Stomach (tissue), 19 donors: ENCODE measurements at places on chromosomes 5 and 9. TPM values are rescaled to one million over a fixed set of nuclear protein-coding genes. Genes with fewer than 3 reads are reported as not detected.

GABRA1 gene
- total RNA-seq: not detected

GRCh38 chr5:149362541-149362940 is 4.7 kb downstream of the PCYOX1L start:
- H3K4me3 ChIP-seq: no peak overlapping the region
- peaks cover 7% of the 10 kb centered on the region for H3K4me1 ChIP-seq
- DNase-seq: no peak
- H3K27ac ChIP-seq: no peak overlapping the region
- H3K36me3 ChIP-seq: no peaks in the 10 kb centered on the region

ACOT12 gene
- total RNA-seq: not detected

FBN2 gene
- total RNA-seq: 3.6 TPM

DNA sequence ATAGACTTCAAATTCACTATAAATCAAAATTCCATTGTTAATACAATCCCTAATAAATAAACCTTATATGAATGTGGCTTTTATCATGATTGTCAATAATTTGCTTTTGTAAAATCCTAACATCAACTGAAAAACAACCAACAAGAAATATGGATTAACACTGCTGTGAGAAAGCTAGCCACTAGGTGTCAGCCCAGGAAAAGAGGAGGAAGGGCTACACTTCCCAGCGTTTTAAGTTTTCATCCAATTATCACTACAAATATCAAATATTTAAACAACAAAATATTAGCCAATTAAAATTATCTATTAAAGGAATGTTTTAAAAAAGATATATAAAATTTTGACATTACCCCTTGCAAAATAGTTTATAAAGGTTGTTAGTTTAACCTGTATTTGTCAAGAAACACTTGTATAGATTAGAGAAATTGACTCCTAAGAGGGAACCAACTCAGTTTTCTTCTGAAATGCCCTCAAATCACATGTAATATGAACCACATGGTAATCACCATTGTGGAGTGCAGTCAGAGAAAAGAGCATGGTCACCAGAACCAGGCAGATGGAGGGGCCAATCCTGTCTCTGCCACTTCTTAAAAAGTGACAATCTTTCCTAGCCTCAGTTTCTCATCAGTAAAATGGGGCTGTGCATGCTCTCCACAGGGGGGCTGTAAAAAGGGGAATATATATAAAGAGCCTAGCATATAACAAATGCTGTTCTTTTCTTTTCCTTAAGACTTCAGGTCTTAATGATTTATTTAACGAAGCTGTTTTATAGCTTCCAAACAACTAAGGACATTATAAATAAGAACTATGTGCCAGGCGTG is 188.2 kb downstream of the CRB2 start:
- no peak overlapping the region for H3K4me3 ChIP-seq
- H3K27ac ChIP-seq: no peak overlapping the region
- H3K36me3 ChIP-seq: no peaks in the 10 kb centered on the region
- no peaks in the 10 kb centered on the region for H3K27me3 ChIP-seq
- DNase-seq: peak; percentile 65

ARHGEF28 gene
- 130 TPM for total RNA-seq

IFNA21 gene
- total RNA-seq: not detected

HMMR gene
- 1.7 TPM for total RNA-seq

GRCh38 chr5:147397616-147398015 is 112.3 kb downstream of the DPYSL3 start:
- no peaks in the 10 kb centered on the region for H3K27me3 ChIP-seq
- no peak overlapping the region for H3K4me3 ChIP-seq
- peaks cover 80% of the 10 kb centered on the region for H3K36me3 ChIP-seq
- H3K4me1 ChIP-seq: no peaks in the 10 kb centered on the region

- no peak for DNase-seq
- no peak overlapping the region for H3K4me3 ChIP-seq
- no peaks in the 10 kb centered on the region for H3K4me1 ChIP-seq
- no peaks in the 10 kb centered on the region for H3K27me3 ChIP-seq
- H3K27ac ChIP-seq: no peak overlapping the region
Measured at GRCh38 chr9:4530375-4530774, 40.1 kb downstream of the SLC1A1 start.

DNA sequence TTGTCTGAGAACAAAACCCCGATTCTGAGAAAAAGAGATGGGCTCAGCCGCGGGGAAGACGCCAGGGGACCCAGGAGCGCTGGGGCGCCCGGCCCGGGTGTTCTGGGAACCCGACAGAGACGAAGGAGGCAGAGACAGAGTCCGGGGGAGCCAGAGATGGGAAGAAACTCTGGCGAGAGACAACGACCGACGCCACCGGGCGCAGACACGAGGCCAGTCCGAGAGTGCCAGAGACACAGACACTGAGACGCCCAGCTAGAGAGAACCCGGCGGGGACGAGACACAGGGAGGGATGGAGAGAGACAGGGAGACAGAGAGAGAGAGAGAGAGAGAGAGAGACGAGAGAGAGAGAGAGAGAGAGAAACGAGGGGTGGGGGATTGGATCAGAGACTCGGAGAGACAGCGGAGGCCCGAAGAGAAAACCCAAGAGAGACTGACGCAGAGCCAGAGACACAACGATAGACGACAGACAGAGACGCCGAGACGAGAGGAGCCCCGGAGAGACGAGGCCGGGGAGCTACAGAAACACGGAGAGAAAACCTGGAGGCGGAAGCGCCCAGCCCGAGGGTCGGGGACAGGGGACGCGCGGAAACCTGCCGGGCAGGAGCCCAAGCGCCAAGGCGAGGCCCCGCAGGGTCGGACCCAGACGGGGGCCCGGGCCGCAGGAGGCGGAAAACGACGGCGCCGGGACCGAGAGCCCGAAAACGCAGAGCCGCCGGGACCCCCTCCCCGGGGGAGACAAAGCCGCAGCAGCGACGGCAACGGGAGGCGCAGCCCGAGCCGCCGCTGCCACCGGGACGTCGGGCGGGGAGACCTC is 3.3 kb downstream of the NR5A1 start:
- no peaks in the 10 kb centered on the region for H3K36me3 ChIP-seq
- H3K4me3 ChIP-seq: peak overlapping the region; percentile 27
- peaks cover 30% of the 10 kb centered on the region for H3K27me3 ChIP-seq
- H3K4me1 ChIP-seq: peaks cover 24% of the 10 kb centered on the region
- no peak overlapping the region for H3K27ac ChIP-seq

NUDT12 gene
- 7.8 TPM for total RNA-seq

SLC6A7 gene
- not detected for total RNA-seq

DNA sequence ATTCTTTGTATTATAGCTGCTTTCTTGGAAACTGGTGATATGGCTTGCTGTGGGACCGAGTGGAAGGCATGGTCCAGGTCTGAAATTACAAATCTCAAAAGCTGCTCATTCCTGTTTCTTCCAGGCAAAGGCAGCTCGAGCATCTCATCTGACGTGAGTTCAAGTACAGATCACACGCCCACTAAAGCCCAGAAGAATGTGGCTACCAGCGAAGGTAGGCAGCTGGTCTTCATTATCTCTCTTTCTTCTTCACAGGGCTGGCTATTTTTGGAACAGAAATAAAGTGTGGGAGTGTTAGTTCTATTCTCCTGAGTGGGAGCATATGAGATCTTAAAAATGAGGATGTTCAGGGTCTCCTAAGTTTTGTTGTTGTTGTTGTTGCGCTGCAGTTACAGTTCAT is 115.9 kb downstream of the FBXL7 start:
- no peak overlapping the region for H3K4me3 ChIP-seq
- no peak overlapping the region for H3K27ac ChIP-seq
- no peaks in the 10 kb centered on the region for H3K4me1 ChIP-seq

DNA sequence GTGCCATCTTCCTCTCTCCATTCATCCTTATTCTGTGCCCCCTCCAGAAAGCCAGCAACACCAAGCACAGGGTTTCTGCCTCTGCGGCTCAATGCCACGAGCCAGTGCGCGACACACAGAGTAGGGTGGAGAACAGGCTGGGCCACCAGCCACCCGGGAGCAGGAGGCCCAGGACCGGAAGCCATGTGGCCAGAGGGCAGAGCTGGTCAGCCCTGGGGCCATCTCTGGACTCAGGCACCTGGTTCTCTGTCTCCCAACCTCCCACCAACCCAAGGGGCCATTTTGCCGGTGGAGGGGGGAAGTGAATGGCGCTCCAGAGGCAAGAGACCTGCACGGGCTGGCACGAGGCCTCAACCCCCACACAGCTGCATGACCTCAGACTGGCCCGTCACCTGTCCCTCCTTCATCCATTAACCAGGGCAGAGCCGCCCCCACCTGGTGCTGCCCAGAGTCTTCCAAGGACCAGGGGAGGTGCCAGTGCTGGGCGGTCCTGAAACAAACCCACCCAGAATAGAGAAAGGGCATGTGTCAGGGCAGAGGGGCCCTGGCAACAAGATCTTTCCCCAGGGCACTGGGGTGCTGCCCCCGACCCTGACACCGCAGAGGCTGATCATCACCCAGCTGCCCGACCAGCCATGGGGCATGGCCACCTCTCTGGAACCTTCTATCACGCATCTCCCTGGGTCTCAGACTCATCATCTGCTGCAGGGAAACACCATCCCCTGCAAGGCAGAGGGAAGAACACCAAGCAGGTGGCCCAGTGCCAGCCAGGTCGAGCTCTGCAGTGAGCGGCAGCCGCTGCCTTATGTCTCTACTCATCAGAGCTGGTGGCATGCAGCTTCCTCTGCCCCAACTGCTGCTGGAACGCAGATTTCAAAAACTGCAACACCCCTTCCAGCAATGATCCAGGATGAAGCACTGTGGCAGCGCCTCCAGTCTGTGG is 11.9 kb downstream of the VAV2 start:
- no peak for DNase-seq
- no peak overlapping the region for H3K4me3 ChIP-seq
- no peaks in the 10 kb centered on the region for H3K36me3 ChIP-seq

- no peak overlapping the region for H3K4me3 ChIP-seq
- H3K36me3 ChIP-seq: no peaks in the 10 kb centered on the region
- no peaks in the 10 kb centered on the region for H3K4me1 ChIP-seq
Measured at GRCh38 chr9:19976226-19976625, 187.4 kb upstream of the SLC24A2 start.

DNA sequence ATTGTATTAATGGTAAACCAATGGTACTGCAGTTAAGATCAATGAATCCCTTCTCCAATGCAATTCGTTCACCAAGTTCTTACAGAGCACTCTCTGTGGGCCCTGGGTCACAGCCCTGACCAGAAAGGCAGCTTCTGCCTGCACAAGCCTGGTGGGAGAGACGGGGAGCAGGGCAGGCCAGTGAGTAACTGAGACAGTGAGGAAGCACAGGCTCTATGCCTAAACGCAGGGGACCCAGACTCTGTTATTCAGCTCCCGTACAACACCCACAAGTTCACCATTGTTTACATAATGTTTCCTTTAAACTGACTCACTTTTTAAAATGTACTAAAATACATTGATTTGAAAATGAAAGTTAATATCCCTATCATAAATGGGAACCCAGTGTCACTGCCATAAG is 40.5 kb upstream of the CTSL start:
- peaks cover 6% of the 10 kb centered on the region for H3K36me3 ChIP-seq
- peak overlapping the region; percentile 24 for H3K27ac ChIP-seq
- H3K4me1 ChIP-seq: peaks cover 13% of the 10 kb centered on the region
- H3K27me3 ChIP-seq: no peaks in the 10 kb centered on the region

DNA sequence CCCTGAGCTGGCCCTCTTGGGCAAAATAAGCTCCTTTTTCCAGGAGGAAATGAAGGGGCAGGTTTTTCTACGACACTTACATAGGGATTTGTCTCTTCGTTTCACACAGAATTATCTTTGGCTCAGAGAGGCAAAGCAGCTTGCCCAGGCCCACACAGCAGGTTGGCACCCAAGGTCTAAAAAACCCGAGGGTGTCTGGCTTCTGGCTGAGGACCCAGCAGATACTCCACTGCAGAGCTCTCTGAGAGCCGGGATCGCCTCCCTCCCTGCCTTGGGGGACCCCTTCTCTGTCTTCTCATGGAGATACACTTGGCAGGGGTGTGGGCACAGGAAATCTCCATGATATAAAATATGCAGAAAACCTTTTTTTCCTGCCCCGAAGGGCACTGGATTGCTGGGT is 29.0 kb upstream of the LHX2 start:
- no peak overlapping the region for H3K27ac ChIP-seq
- H3K27me3 ChIP-seq: peaks cover 53% of the 10 kb centered on the region
- no peaks in the 10 kb centered on the region for H3K36me3 ChIP-seq
- no peak overlapping the region for H3K4me3 ChIP-seq
- DNase-seq: no peak

DNA sequence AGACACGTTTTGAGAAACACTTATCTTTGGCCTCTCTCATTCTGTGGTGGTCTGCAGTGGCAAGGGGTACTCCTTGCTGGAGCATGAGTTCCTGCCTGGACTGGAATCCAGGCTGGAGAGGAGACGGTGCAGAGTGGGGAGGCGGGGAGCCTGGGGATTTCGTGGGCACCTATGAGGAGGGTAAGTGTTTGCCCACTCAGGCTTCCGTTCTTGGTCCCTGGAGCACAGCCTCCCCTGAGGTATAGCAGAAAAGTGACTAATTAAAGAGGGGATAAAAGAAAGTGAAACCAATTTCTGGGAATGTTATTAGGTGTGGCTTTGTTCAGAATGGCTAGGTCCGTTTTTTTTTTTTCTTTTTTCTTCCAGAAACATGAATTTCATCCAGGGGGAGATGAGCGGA is 90.8 kb downstream of the ARHGAP26 start:
- peak overlapping the region; percentile 76 for H3K27ac ChIP-seq
- DNase-seq: no peak

GRCh38 chr9:130465383-130466096 is 20.8 kb downstream of the ASS1 start:
- no peak overlapping the region for H3K4me3 ChIP-seq
- DNase-seq: no peak
- H3K27ac ChIP-seq: no peak overlapping the region
- H3K36me3 ChIP-seq: peaks cover 69% of the 10 kb centered on the region
- H3K4me1 ChIP-seq: peaks cover 9% of the 10 kb centered on the region

DNA sequence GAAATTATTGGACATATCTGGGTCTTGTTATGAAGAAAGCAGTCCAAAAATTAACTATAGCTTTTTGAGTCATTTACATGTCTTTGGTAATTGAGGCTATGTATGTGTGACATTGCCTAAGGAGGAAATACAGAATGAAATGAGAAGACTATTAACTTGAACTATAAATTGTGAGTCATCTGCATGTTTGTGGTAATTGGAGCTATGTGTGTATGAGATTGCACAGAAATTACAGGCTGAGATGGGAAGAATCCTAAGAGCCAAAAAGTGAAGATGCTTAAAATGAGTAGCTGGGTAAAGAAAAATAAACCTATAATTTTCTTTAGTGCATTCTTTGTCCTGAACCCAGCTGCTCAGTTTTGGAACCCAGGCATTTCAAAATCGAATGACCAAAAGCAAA is 747.6 kb upstream of the EDIL3 start:
- H3K4me3 ChIP-seq: no peak overlapping the region
- no peaks in the 10 kb centered on the region for H3K36me3 ChIP-seq
- no peaks in the 10 kb centered on the region for H3K4me1 ChIP-seq
- no peak for DNase-seq
- H3K27me3 ChIP-seq: no peaks in the 10 kb centered on the region

DNA sequence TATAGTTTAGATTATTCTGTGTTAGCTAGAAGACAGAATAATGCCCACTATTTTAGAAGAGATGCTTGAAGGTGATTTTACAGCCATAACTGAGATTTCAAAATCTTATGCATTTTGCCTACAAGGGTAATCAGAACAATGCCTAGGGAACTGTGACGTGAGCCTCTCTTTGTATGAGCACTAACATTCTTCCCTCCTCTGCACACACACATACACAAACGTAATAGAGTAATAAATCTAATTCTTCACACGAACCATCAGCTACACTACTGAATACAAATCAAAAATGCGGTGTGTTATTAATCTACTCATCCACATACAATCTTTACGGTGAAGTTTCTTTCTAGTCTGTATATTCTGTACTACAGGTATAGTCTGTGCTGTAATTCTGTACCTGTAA is 227.8 kb downstream of the PLK2 start:
- H3K27ac ChIP-seq: no peak overlapping the region
- H3K4me3 ChIP-seq: no peak overlapping the region
- no peaks in the 10 kb centered on the region for H3K36me3 ChIP-seq
- no peaks in the 10 kb centered on the region for H3K27me3 ChIP-seq
- H3K4me1 ChIP-seq: no peaks in the 10 kb centered on the region
